ENCODE measurements at places on chromosomes 16 and 17.

DNA sequence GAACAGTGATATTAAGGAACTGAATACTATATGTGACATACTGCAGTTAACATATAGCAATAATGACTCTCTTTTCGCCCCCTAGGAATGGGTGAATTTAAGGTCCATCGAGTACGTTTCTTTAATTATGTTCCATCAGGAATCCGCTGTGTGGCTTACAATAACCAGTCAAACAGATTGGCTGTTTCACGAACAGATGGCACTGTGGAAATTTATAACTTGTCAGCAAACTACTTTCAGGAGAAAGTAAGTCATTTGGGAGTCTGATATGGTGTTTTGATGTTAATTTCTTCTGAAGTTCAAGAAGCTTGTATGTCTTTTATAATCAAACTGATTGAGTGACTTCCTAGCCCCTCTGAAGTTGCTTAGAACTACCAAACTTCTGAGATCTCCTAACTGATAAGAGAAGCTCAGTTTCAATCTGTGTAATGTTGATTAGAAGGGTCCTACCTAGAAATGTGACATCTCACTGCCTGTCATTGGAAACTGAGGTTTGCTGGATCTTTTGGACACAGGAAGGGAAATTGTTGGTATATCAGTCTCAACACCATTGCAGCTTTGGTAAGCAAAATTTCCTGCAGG is 1.0 kb downstream of the UTP4 start:
- no peak for DNase-seq

DNA sequence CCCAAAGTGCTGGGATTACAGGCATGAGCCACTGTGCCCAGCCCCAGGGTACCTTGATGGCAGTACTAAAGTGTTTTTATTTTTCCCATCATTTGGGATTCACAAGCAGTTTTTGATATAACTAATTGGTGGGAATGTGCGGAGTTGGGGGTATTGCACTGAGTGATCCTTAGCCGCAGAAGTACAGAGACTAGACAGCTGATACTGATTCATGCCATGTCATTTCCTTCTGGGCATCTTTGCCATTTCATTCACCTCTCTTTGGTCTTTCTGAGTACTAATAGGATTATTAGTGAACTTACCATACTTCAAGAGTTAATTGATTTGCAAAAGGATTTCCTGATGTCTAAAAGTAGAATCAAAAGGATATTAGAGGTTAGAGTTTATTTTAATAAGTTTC is 9.7 kb downstream of the NMT1 start:
- no peak for DNase-seq

DNA sequence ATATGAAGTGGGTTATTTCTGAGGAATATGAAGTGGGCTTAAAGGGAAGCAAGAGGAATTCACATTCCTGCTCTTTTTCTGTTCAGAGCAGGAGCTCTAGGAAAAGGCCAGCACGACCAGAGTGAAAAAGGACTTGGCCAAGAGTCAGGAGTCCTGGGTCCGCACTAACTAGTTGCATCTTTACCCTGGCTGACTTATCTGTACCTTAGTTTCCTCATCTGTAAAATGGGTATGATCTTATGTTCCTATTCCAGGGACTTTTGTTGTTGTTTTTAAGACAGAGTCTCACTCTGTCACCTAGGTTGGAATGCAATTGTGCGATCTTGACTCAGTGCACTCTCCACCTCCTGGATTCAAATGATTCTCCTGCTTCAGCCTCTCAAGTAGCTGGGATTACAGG is 52.5 kb downstream of the CNGB1 start:
- no peak for DNase-seq

DNA sequence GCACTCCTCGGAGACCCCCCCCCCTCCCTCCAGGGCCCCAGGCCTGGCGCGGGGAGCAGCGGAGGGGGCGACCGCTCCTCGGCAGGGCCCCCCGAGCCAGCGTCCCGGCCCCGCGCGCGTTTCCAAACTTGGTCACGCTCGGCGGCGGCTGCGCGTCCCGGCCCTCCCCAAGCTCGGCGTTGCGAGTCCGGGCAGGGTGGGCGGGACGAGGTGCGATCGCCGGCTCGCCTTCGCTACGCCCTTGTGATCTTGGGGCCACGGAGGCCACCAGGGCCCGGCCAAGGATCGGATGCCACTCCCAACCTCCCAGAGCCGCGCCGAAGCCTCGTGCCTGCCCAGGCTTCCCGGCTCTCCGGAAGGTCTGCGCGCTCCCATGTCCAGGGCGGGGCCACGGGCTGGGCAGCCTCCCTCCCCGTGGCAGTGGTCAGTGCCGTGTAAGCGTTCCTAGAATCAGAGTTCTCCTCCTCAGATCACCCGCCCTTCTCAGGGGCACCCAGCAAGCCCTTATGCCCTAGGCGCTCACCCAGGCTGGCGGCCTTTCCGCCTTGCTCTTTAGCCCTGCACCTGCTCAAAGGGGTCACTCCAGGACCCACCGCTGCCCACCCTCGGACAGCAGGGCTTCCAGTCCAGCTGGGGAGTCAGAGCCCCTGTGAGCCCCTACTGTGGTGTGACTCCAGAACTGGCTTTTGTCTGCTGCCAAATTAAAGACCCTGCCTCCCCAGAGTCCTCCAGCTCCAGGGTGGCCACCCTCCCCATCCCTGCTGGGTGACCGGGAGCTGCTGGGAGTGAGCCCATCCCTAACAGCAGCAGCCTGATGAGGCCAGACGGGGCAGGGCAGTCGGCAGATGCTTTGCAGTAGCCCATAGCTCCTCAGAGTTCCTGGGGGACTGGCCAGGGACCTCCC is 12.2 kb upstream of the MRPS23 start:
- no peak for DNase-seq

- no peak for DNase-seq
Measured at GRCh38 chr17:31144428-31144827, 49.7 kb downstream of the NF1 start.

DNA sequence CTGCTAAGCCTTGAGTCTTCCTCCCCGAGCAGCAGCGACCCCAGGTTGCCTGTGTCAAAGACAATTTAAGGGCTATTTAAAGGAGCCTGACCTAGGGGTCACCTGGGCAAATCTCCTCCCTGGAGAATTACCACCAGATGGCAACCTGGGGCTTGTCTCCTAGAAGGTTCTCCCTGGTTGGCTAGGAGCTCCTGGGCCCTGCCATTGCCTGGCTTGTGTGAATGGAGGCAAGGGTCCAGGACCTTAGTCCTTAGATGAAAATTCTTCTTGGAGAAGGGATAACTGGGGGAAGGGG is 51.3 kb upstream of the TAC4 start:
- no peak for DNase-seq

- DNase-seq, result no peak
Measured at GRCh38 chr16:57224651-57225335, 20.3 kb upstream of the ARL2BP start.

- DNase-seq, result no peak
Measured at GRCh38 chr16:86100205-86101136, 201.5 kb downstream of the IRF8 start.

- no peak for DNase-seq
Measured at GRCh38 chr17:71461498-71462169, 659.2 kb upstream of the SOX9 start.
